Panc1 (cell line): ENCODE measurements at places on chromosomes 1 and 21. TPM values are rescaled to one million over a fixed set of nuclear protein-coding genes. Genes with fewer than 3 reads are reported as not detected.

Gene FAM151A
- total RNA-seq: not detected

Gene CCDC30
- 1.3 TPM for total RNA-seq

Gene AK4
- total RNA-seq: 26.8 TPM

Gene C1orf87
- not detected for total RNA-seq
